ENCODE measurements at places on chromosomes 6 and 20.

DNA sequence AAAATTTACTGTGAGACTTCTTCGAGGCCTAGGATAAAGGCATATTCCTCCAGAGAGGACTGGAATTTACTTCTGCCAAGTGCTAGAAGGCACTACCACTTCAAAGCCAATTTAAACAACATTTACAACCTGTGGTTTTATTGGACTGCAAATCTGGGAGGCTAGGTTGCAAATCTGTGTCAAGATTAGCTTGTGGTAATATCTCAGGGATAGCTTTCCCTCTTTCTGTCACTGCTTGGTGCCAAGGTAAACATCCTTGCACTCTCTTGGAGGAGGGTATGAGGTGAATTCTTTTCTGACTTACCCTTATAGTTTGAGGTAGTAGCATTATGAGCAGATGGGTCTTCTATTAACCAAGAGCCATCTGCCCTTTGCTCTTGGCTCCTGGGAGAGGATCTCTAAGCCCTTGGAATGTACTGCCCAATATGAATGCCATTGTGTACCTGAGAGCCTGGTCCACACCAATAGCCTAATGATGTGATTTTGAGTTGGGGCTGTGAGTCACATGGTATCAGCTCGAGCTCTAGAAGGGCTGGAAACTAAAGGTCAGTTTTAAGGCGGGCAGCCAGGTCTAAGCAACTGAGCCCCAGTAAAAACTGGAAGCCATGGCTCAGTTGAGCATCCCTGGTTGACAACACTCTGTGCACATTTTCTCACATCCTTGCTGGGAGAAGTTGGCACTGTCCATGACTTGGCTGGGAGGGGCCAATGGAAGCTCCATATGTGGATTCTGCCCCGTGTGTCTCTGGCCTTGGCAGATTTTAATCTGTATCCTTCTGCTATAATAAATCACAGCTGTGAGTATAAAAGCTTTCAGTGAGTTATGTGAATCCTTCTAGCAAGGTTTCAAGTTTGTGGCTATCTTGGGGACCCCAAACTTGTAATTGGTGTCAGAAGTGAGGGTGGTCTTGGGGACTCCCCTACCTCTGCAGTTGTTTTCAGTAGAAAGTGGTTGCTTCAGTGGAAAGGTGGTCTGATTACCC, 188.1 kb downstream of the UBE3D start:
- no peak for DNase-seq

- DNase-seq = peak; percentile 38
Observed at GRCh38 chr6:33716379-33716778, 4.9 kb upstream of the UQCC2 start.

GRCh38 chr20:37579106-37579505, 51.4 kb upstream of the BLCAP start:
- no peak for DNase-seq

- DNase-seq = no peak
Observed at GRCh38 chr20:44722990-44723389, 7.8 kb downstream of the CCN5 start.

- no peak for DNase-seq
Observed at GRCh38 chr6:148578837-148579565, 167.8 kb upstream of the UST start.

DNA sequence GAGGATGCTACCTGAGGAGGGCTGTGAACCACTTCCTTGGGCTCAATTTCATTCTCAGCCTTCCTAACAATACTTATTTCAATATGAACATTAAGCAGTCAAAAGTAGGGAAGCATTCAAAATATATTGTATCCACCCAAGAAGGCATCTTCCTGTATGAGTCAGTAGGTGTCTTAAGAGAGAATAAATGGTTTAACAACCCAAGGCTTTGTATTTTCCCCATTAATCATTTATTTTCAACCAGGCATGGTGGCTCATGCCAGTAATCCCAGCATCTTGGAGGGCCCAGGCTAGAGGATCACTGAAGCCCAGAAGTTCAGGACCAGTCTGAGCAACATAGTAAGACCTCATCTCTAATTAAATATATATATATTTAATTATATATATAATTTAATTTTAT, 74.5 kb upstream of the MARCKS start:
- no peak for DNase-seq
